ENCODE measurements at places on chromosomes 4 and X.

DNA sequence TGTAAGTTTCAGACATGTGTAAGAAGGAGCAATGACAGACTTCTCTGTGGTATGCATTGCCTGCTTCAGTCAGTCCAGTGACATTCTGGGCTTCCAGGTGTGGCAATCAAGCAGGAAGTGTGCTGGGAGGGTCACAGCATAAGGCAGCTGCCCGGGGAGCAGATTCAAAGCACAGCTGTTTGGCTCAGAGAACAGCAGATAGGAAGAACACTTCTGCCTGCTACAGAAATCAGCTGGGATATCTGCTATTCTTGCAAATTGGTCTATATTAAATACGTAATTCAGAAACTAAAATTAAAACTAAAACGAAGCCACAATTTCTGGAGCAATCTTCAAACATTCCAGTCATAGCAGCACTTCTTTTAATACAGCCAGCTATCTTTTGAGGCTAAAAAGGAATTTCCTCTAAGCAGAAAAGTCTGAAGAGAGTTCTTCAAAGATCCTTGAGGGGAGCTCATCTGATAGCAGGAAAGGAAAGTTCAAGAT lies 47.5 kb upstream of the GALNT7 start:
- no peak for ATAC-seq

DNA sequence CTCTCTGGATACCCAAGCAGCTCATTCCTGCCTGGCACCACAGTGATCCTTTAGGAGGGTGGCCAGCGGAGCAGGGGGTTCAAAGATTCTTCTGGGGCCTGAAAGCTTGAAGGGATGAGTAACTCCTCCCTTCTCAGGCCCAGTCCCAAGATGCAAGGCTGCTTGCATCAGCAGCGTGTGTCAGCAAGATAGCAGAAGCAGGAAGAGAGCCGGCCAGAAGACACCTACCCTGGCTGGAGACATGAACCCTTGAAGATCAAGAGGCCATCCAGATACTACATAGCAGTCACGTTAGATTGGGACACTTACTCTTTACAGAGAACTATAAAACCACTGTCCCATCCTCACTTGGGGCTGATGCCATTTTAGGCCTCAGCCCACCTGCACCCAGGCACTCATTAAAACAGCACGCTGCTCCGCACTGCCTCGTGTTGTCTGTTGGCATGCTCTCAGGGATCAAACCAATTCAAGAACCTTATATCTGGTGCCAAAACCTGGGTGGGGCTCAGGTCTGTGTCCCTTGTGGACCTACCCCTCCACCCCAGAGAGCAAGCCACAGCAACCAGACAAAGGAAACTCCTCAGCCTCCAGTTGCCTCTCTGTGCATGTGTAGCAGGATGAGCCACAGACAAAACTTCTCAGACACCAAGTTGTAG lies 6.5 kb downstream of the UGT2B17 start:
- no peak for ATAC-seq

GRCh38 chrX:37745354-37745753 lies 34.5 kb upstream of the CYBB start:
- peak; percentile 65 for ATAC-seq

GRCh38 chr4:151436093-151436518 lies 27.1 kb downstream of the FHIP1A start:
- ATAC-seq: no peak

DNA sequence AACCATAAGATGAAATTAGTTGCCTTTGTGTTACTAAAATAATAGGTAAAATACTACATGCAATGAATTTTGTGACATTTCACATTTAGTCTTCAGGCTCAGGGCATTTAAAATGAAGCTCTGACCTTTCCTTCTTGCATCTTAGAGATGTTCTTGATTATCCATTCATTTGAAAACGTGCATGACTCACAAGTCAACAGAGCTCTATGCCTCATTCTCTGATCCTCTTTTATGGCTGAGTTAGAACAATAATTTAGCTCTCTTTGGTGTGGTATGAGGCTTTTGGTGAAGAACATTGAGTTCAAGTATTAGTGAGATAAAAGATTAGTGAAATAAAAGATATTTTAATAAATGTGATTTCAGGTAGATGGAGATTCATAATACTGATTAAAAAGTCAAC lies 66.5 kb downstream of the TIGD2 start:
- ATAC-seq: peak; percentile 20

GRCh38 chr4:147736458-147736857 lies 4.6 kb downstream of the ARHGAP10 start:
- no peak for ATAC-seq

DNA sequence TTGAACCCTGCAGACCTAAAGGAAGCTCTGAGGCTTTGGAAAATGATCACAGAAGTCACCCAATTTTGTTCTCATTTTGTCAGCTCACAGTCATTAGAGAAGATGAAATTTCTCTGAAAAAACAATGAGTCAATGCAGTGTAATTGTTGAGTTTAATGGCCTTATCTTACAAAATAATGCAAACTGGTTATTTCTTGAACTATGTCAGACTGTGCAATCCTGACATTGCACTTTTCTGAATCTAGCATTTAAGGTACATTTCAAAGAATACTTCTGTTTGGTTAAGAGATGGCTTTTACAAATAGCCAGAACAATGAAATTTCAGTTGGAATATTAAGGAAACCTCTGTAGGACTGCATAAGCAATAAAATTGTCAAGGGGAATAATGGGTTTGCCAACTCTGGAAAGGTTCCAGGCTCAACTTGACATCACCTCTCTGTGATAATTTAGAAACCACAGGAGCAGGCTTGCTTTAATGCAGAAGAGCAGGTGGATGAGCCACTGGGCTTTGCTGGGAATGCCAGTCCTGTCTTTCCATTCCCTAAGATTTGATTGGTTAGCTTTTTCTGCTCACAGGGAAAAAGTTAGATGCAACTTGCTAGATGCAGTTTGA lies 222.8 kb downstream of the FRMPD4 start:
- ATAC-seq: no peak

DNA sequence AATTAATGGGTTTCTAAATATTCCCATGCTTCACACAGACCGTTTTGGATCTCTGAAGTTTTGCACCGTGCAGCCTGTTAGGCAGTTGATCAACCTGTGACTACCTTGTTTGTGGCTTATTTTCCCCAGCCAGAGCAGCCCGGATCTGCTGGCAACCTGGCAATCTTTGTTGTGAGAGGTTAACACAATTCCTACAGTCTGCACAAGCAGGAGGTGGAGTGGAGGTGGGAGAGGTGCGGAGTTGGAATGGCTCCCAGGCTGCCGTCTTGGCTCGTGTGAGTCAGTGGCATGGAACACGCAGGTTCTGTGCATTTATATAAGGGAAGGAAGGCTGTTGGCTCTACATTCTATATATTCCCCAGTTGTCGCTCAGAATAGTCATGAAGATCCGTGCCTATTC lies 70.9 kb upstream of the STOX2 start:
- no peak for ATAC-seq

GRCh38 chrX:6021316-6022091 lies 207.2 kb downstream of the NLGN4X start:
- no peak for ATAC-seq

DNA sequence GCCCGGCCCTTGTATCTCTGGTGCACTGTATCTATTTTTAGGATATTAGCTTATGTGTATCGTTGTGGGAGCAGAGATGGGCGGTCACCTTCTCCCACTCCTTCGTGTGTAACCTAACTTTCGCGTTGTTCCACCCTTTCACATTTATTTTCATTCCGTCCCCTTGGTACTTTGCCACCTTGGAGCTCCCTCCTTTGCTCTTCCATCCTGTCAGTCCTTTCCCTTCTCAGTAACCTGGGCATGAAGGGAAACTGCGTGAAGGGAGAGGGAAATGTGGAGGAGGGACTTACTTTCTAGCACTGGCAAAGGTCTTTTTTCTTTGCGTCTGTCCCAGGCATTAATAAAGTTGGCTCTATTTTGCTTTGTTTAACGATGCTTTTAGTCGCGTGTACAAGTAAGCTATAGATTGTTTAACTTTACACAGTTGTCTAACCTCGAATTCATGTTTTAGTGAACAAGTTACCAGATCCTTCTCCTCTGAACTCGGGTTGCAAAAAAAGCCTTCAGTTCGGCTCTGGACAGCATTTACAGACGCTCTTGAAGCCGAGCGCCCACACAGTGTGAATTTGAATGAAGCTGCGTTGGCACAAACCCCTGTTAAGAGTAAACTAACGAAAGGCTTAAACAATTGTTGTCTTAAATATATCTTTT lies 3.9 kb downstream of the PCDH10 start:
- ATAC-seq: no peak

DNA sequence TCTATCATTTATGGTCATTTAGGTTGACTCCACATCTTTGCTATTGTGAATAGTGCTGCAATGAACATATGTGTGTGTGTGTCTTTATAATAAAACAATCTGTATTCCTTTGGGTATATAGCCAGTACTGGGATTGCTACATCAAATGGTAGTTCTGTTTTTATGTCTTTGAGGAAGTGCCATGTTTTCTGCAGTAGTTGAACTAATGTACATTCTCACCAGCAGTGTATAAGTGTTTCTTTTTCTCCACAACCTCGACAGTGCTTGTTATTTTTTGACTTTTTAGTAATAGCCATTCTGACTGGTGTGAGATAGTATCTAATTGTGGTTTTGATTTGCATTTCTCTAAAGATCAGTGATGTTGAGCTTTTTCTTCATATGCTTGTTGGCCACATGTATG lies 80.5 kb downstream of the ARHGAP6 start:
- ATAC-seq: no peak

DNA sequence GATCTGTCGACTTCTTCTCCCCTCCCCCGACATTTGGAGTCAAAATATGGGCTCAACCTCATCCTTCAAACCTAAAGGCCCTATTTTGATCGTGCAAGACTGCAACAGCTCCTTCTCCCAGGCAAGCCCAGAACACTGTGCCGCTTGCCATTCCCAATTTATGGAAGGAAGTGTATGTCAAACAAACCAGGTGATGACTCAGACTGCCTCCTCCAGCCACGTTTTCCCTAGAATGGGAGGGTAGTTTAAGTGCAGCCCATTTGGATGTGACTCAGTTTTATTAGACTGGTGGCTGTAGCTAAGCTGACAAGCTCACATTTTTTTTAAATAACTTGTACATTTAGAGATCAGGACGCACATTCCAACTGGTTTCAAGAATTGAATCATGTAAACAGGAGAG lies 570.4 kb upstream of the DIPK2B start:
- ATAC-seq: no peak

GRCh38 chr4:177185151-177185550 lies 124.5 kb upstream of the NEIL3 start:
- ATAC-seq: no peak

GRCh38 chr4:2085496-2085901 lies 26.4 kb downstream of the NAT8L start:
- ATAC-seq: no peak

DNA sequence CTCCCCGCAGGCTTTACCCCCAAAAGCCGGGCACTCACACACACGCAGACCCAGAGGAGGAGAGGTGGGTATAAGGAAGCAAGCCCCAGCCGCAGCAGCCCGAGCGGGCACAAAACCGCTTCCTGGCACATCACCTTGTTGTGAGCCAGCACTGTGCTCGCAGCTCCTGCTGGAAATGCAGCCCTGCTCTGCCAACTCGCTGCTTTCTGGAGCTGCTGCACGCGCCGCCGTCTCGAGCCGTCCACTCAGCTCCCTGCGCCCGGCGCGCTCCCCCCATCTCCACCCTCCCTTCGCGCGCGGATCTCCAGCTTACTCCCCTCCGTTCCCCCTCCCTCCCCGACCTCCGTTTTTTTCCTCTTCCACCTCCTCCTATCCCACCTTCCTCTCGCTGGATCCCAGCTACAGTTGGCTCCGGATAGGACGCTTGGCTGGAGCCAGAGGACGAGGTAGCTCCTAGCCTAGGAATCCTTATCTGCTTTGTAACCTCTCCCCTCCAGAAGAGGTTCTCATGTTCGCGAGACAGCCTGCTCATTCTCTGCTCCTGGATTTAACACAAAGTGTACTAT lies at the start of gene SPOCK3:
Gene SPOCK3, minus strand, starts transcription at position 179 of the 566 bp plus-strand sequence.
- ATAC-seq: no peak

DNA sequence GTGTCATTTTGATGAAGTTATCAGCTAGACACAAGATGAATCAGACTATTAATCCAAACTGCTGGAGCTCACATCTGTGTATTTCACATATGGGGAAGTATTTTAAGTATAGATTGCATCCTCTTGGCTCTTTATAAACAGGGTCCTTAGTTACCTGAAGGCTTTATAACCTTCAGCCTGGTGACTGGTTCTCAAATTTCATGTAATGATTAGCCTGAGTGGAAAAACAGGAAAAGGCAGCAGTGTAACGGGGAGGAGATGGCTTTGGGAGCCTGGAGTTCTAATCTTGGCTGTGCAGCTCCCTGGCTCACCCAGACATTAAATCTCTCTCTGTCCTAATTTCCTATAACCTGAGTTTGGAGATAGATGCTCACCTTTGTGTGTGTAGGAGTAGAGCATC lies 103.8 kb upstream of the HPF1 start:
- no peak for ATAC-seq

DNA sequence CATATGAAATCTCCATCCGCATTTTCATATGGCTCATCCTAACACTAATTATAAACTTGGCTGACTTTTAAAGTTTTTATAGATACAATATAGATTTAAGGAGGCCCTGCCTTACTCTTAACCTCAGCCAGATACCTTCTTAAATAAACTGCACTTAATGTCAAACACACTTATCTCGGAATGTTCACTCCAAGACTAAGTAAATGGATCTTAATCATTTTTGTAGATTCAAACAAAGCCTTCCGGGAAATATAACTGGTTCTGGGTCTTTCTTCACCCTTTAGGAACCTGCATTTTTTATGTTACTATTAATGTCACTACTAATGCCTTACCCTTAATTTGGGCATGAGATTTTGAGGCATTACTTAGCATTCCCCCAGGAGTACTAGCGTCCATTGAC lies 43.7 kb upstream of the NDP start:
- ATAC-seq: no peak

DNA sequence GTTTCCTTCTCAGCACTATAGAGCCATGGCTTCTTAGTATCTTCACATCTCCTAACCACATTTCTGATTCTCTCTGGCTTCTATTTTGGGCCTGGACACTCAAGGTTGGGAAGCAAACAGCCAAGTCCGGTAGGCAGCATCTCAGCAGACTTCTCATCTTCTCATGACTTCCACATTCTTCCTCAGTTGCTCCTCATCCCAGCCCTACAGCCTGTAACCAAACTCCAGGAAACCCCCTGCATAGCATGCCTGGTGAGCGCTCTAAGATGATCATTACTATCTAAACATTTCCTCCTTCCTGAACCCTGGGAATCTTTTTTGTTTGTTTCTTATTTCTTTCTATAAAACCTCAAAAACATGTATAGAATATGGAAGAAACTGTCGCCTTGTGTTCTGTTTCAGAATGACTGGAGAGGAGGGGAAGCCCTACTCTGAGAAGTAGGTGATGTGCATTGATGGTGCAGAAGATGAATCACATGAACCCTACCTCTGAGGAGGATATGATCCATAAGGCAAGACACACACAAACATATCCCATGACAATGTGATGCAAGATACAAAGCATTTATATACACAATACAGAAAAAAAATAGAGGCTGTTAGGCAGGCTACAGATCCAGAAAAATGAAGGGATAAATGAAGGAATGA lies 219.8 kb upstream of the GYPA start:
- no peak for ATAC-seq

- peak; percentile 27 for ATAC-seq
Measured at GRCh38 chr4:76305971-76306881, at the start of gene STBD1. Gene STBD1 (plus strand): TSS chr4:76306733. CDS start chr4:76306770, 37 bp downstream.
